Peyer's patch (tissue), 4 donors: ENCODE measurements at places on chromosomes 2 and 18. TPM values are rescaled to one million over a fixed set of nuclear protein-coding genes. Genes with fewer than 3 reads are reported as not detected.

PRSS56 gene
- total RNA-seq = not detected

CENPA gene
- total RNA-seq = 2.1 TPM

UBR3 gene
- total RNA-seq = 90.0 TPM

PLEKHM3 gene
- total RNA-seq = 45.4 TPM

SIGLEC15 gene
- total RNA-seq = not detected
